Renal cortex interstitium (tissue), 15 donors: ENCODE measurements at places on chromosomes 1 and 21. TPM values are rescaled to one million over a fixed set of nuclear protein-coding genes. Genes with fewer than 3 reads are reported as not detected.

DNA sequence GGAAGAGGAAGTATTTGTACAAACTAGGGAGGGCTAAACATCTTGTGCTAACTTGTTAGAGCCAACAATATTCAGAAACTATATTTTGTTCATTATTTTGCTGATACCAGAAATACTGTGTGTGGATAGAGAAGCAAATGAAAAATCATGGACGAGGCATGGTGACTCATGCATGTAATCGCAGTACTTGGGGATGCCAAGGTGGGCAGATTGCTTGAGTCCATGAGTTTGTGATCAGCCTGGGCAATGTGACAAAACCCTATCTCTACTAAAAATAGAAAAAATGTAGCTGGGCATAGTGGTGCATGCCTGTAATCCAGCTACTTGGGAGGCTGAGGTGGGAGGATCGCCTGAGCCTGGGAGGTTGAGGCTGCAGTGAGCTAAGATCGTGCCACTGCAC is 13.4 kb downstream of the LRRC41 start:
- no peak for DNase-seq

DNA sequence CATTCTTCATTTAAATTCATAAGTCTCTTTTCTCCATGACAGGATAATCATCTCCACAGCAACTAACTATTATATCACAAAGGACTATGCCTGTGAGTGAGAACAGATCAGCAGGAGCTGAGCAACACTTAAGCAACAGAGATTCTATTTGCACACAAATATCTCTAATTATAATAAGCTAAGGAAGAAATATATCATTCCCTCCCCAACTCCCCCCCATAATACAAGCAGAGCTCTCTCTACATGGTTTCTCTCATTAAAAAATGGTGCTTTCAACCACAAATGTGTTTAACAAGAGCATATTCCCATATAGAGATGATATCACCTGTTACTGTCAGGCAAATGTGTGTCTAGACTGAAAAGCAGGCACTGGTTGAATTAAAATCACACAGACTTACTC is 34.5 kb upstream of the NIBAN1 start:
- DNase-seq, result no peak

DNA sequence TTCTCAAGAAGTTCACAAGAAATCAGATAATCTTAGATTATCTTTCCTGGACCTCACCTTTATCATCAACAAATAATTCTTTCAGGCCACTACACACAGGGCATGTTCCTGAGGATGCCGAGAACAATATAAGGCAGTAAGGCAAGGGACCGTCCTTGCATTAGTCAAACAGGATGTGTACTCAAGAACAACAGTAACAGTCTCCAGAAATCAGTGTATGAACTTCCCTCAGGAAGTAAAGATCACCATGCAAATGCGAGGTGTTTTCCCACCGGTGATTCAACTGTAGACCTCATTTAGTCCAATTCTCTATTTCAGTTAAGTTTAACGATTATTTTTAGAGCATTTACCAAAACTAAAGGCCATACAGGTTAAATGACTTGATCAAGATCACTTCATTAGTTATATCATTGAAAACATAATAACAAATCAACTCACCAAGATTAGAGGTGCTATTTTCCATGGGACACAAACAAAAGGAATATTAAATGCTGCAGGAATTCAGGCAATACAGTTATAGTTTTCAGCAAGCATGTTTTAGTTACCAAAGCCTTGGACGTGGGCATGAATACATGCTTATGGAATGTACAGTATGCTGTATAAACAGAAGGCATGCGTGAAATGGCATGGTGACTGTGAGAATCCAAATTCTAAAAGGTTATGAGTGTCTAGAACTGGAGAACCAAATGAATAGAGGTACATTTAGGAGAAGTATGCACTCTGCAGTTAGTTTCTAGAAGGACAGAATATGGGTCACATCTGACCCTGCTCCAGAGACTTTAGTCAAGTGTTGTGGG is 145.2 kb downstream of the TNR start:
- DNase-seq, result no peak

- no peak for DNase-seq
These were observed 411.1 kb downstream of the SETD4 start for GRCh38 chr21:35649186-35649585.

- no peak for DNase-seq
These were observed 40.0 kb upstream of the UBE2U start for GRCh38 chr1:64163431-64163830.

- no peak for DNase-seq
These were observed 22.5 kb downstream of the XCL1 start for GRCh38 chr1:168598892-168599291.

DNA sequence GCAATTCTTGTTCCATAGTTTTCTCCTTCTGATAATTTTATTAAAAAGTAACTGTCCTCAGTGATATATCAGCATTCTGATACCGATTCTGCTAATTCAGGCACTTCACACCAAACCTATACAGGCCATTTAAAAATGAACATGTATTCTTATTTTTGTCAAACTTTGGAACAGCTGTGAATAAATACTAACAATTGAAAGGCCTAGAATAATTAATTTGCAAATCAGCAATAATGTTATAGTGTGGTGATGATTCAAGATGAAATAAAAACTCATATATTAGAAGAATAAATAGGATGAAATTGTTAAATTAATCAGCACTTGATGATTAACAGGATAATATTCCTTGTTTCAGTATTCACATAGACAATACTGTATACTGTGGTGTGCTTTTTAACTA is 9.9 kb downstream of the CDKN2C start:
- DNase-seq, result no peak

- no peak for DNase-seq
These were observed 12.1 kb upstream of the SGIP1 start for GRCh38 chr1:66521721-66522365.

DNA sequence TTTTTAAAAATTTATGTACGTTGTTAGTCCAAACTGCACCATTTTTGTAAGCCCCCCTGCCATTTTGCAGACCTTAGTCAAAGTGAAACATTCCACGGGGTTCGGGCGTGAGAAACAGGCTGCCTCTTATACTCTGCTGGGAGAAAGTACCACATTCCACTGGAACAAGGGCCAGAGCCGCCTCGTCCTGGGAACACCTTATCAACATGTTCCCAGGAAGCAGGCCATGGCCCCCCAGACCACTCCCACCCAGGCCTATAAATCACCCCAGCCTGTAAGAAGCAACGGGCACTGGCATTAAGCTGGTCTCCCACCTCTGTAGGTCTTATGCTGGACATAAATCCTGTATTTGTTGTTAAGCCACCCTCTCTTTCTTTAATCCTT is 854 bp upstream of the ZRANB2 start:
- DNase-seq, result no peak

GRCh38 chr1:86441581-86441980 is 17.6 kb downstream of the CLCA2 start:
- no peak for DNase-seq

DNA sequence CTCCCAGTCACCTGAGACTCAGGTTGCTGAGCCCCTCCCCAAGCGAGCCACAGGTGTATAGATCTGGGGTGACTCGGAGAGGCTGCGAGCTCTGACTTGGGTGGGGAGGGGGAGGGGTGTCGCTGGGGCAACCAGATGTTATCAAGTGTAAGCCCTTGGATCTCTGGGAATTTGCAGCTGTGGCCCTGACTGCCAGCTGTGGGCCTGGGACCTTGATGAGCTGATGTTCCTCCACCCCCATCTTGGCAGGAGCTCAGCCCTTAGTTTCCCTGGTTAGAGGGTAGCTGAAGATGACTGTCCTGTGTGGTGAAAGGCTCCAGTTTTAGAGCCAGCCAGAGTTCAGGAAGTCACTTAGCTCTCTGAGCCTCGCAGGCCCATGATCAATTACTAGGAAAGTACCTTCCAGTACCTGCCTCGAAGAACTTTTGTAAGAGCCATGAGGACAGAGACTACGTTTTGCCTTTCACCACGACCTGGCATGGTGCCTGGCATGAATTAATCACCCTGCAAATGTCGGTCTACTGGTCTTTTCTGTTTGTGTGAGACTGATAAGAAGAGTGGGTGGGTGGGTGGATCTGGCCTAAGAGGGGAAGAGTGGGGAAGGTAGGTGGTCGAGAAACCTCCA is 55.8 kb downstream of the YARS1 start:
- no peak for DNase-seq

GRCh38 chr1:183841550-183841949 is 36.6 kb downstream of the RGL1 start:
- no peak for DNase-seq

- peak; percentile 24 for DNase-seq
These were observed 230.4 kb downstream of the PDE4B start for GRCh38 chr1:66022904-66023620.

GRCh38 chr1:91053630-91054029 is 31.8 kb upstream of the ZNF644 start:
- no peak for DNase-seq

- DNase-seq, result no peak
These were observed 54.4 kb upstream of the FAM89A start for GRCh38 chr1:231094421-231094820.

- DNase-seq, result no peak
These were observed 31.4 kb upstream of the BECN2 start for GRCh38 chr1:241926141-241926540.

- no peak for DNase-seq
These were observed 8.2 kb downstream of the ADGRB2 start for GRCh38 chr1:31755850-31756492.

GRCh38 chr1:240515505-240515904 is 96.5 kb downstream of the GREM2 start:
- no peak for DNase-seq

- no peak for DNase-seq
These were observed 201.7 kb upstream of the BEND5 start for GRCh38 chr1:48978413-48978812.

Gene MATN1
- 0.36 TPM for polyA plus RNA-seq

Gene RIIAD1
- polyA plus RNA-seq, result not detected

Gene OPTC
- polyA plus RNA-seq, result not detected

Gene OR6N1
- not detected for polyA plus RNA-seq

Gene TNFRSF14
- 37.2 TPM for polyA plus RNA-seq

Gene PDE4B
- 6.2 TPM for polyA plus RNA-seq

Gene HMGCS2
- polyA plus RNA-seq, result 70.2 TPM

Gene SYCP1
- 0.53 TPM for polyA plus RNA-seq
